Stimulated activated naive CD4-positive, alpha-beta T cell (primary cell): ENCODE measurements at places on chromosomes 2 and 18.

GRCh38 chr18:32674491-32674890, 98.3 kb downstream of the KLHL14 start:
- DNase-seq: no peak

- no peak for DNase-seq
These were observed 33.0 kb downstream of the RHOB start for GRCh38 chr2:20479835-20480234.

DNA sequence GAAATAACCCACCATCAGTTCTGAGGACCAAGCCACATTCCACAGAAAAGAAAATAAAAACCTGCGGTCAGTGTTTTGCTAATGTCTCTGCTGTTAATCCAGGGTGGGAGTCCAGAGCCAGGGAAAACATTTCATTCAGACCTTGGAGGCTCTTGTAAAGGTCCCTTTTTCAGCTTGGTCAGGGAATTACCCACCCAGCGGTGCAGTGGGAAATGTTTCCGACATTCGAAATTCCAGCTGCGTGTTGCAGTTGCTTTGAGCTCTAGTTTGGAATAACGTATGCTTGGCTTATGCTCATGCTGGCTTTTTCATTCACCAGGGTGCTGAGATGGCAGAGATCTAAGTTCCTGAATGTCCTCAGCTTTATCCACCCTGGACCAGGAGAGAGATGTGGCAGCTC, 219.1 kb downstream of the TRIB2 start:
- DNase-seq: no peak

DNA sequence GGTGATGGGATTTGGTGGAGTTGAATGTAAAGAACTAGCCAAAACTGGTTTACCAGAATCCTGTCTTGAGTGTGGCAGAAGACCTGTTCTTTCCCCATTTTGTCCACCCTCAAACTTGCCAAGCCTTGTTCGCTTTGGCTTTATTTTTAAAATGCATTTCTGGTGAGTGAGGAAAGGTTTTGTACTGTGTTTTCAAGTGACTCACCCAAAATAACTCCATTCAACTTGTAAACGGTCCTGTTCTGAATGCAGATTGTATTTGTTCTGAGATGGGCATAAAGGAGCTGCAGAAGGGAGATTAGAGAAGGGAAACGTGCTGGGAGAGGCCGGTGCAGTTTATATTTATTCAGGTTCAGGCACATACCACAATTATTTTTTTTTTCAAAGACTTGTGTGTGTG, 5.3 kb upstream of the ITPRID2 start:
- no peak for DNase-seq

DNA sequence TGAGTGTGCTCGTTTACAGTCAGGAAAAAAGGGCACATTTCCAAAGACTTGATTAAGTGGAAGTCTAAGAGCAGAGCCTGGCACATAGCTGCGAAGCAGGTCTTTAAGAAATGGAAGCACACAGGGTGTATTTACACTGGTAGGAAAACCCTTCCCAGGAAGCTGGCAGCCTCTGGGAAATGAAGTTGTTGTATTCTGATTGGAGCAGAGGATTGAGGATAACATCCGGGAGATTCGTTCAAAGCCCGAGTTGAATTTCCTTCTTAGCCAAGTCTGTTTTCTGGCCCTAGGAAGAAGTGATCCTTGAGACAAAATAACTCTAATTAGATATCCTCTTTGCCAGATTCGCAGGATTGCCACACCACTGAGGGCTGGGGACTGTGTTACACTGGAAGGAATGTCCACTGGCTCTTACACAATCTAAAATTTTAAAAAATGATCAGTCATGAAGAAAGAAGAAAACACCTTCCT, 75.9 kb downstream of the ITGB1BP1 start:
- no peak for DNase-seq
